ENCODE measurements at places on chromosomes 5 and 9.
A peak's percentile ranks its signal among the peaks of the same experiment; 100 is the strongest.

GRCh38 chr9:130336027-130336610, 70.6 kb downstream of the HMCN2 start:
- no peak for DNase-seq

DNA sequence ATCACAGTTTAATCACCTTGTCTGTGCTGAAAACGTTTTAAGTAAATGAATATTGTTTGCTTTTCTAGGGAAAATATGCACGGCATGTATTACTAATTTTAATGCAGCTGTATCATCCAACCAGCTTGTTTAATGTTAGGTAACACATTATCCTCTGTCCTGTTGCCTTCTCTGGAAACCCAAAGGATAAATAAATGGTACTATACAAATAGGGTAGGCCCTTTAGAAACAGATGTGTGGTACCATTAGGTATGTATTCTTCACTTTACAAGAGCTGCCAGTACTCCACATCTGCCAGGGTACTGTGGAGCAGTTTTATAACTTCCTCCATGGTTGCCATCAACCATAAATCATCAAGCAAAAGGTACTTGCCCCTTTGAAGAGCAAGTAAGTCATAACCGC, 42.9 kb downstream of the FAF2 start:
- peak; percentile 41 for DNase-seq

- no peak for DNase-seq
These were observed 50.9 kb upstream of the SARDH start for GRCh38 chr9:133788819-133789717.

DNA sequence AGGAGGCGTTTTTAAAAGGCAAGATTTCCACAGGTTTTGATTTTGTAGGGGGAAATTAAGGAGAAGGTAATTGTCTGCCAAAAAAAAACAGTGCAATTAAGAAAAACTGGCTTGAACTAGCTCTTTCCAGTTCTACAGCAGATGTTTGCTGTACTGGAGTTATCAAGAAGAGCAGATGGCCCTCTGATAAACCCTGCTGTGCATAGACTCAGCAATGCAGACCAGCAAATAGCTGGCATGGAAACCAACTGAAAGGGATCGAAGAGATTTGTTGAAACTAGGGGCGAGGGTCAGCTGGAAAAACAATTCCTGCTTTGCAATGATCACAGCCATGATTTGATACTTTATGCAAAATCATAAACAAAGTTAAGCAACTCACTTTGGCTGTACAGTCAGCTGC, 17.8 kb upstream of the BHMT start:
- DNase-seq: no peak

DNA sequence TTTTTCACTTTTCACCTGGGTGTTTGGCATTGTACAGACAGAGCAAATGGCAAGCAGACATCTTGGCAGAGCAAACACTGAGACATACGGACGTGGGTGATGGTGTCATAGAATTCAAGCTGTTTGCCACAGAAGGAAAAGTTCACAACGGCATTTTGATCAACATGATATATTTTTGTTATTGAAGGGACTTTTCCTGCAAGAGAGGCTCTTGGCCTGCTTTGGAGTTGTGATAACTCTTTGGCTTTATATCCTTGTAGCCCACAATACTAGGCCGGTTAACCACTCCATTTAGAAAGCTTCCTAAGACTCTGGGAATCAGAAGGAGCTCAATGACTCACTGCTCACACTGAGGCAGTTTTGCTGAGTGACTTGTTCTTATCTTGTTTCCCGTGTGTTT, 1038.3 kb downstream of the TLE1 start:
- peak; percentile 11 for DNase-seq

DNA sequence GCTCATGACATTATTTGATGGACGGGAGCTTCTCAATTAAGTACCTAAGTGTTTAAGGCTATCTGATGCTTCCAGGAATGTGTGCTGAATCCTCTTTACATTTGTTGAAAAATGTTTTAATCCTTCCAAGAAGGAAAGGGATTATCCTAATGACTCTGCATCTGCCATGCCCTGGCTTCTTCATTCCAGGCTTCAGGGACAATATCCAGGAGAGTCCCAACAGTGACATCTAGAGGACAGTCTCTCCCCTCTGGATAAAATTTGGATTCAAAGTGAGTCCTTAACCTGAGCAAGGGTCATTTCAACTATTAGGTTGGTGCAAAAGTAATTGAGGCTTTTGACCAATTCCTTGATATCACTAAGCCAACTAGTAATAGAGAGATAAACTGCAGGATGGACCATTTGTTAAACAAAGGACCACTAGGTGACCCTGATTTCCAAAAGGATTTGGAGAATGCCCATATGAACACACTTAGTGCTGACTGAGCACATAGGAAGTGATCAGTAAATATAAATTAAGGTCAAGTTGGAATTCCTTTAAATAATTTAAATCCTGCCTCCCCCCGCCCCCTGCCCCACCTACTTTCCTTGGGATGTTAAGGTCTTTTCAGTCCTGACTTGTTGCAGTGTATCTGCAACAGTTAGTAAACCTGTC, 19.1 kb downstream of the TNFSF8 start:
- no peak for DNase-seq

DNA sequence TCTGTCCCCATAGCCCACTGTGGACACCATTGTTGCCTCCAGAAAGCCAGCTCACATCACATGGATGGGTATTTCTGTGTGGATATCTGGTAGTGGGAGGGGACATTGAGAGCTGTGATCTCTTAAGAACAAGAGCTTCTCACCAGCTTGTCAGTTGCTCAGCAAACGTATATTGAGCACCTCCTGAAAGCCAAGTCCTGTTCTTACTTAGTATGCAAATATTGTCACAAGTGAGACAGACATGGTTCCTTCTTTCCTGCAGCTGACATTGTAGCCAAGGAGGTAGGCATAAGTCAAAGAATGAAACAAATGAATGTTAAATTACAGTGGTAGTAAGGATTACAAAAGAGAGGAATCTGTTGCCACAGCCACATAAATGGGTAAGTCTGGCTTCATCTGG, 3.8 kb downstream of the TCOF1 start:
- no peak for DNase-seq

GRCh38 chr5:96175090-96175489, 213.4 kb upstream of the ELL2 start:
- DNase-seq: no peak
